ENCODE measurements at places on chromosomes 1 and 21. TPM values are rescaled to one million over a fixed set of nuclear protein-coding genes. Genes with fewer than 3 reads are reported as not detected.

The DDR2 gene
- total RNA-seq = 29.0 TPM

The TMEM269 gene
- 0.03 TPM for total RNA-seq

GRCh38 chr1:43121256-43121900 is 50.7 kb downstream of the EBNA1BP2 start:
- DNase-seq = no peak

The AGL gene
- total RNA-seq = 5.3 TPM

- DNase-seq = no peak
Measured at GRCh38 chr1:68196676-68197075, 35.6 kb downstream of the WLS start.

The NBPF4 gene
- not detected for total RNA-seq

DNA sequence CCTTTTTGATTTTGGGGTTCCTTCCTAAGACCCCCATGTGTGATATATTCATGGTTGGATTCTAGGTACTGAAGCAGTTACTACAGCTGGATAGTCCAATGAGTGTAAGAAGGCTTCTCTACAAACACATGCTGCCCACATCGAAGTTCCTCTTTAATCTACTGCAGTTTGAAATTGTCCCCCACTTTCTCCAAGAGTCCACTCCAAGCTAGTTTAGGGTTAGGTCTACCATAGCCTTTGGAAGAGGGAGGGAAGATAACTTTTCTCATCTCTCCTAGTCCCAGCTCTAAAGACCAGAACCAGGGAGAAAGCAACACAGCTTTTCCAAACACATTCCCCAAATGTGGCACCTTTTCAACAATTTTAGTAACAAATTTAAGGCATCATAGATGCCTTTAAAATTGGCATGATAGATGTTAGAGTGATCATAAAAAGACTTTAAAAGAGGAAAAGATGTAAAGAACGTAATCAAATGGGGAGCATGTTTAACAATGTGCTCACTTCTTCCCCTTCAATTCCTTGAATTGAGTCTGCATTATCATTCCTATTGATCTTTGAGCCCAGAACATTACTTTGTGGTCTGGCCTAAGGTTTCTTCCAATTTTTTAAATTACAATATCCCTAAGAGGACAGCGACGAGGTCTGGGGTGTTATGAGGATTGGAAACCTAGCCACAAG is 1.0 kb upstream of the EXO1 start:
- DNase-seq = no peak

DNA sequence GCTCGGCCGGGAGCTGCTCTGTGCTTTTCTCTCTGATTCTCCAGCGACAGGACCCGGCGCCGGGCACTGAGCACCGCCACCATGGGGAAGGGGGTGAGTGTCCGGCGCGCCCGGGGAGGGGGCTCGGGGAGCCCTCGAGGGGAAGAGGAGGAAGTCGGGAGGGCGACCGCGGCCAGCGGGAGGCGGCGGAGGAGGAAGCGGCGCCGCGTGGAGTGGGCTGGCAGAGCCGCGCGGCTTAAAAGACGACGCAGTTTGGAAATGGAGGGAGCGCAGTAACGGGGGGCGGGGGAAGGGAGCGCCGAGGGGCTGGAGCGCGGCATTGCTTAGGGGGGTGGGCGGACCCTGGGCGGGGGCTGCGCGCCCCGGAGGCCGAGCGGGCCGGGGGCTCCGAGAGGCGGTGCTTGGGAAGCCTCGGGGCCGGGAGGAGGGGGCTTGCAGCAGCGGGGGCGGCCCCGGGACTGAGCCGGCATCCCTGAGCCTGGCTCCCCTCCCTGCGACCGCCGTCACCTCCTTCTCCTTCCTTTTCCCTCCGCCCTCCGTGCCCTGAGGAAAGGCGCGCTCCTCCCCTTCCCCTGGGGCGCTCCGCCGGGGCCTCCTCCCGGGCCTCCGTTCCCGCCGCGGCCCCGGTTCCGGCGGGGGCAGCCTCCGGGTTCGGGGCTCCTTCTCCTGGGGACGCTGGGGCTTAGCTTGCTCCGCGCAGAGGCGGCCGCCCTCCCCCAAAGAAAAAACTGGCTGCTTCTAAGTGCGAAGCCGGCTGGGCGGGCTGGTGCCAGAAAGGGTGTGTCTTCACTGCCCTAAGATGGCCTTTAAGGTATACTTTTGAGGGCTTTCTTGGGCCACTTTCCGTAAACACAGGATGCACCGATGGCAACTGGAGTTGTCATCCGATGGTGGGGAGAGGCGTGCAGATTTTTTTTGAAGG is 648 bp downstream of the ATP1A1 start:
- peak; percentile 54 for DNase-seq

DNA sequence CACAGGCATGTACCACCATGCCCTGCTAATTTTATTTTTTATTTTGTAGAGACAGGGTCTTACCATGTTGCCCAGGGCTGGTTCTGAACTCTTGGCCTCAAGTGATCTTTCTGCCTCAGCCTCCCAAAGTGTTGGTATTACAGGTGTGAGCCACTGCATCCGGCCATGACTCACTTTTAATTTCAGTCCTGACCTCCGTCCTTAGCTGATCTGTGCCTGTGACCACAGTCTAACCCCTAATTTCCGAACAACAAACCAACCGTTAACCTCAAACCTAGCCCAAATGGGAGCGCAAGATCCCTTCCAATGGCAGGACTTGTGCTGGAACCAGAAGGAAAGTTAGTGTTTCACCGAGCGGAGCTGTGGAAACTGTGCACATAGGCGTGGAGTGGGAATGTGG is 29.3 kb upstream of the MAN1C1 start:
- DNase-seq = no peak

- DNase-seq = no peak
Measured at GRCh38 chr1:160083968-160084770, 2.8 kb downstream of the KCNJ9 start.

The FAM167B gene
- total RNA-seq = 0.95 TPM

GRCh38 chr1:113451710-113452109 is 61.4 kb downstream of the MAGI3 start:
- no peak for DNase-seq

- peak; percentile 68 for DNase-seq
Measured at GRCh38 chr1:230167419-230167852, 100.4 kb downstream of the GALNT2 start.

DNA sequence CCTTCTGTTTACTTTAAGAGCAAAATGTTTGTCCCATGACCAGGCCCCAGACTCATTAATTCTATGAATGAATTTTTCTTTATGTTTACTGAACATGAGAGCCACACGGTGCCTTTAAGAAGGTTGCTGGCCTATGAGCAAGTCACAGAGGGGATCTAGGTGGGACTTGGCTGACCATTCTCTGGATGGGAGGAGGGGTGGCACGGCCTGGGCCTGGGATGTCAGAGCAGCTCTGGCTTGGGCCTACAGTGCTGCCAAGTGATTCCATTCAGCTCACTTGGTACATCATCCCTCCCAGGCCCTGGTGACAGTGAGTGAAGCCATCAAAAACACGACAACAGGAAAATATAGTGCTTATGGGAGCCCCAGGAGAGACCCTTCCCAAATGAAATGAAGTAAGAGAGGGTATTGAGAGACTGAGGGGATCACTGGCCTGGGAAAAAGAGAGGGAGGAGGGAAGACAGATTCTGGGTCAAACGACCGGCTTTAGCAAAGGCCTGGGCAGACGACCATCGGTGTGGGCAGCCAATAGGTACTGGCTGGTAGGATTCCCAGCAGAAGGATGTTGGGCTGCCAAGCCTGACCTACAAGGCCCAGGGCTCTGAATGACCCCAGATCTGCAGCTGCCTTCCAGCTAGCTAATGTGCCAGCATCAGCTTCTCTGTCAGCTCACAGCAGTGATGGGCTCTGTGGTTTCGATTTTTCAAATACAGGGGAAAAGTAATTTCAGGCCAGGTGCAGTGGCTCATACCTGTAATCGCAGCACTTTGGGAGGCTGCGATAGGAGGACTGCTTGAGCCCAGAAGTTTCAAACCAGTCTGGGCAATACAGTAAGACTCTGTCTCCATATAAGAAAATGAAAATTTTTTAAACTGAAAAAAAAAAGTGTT is 3.3 kb downstream of the TMEM53 start:
- DNase-seq = no peak

GRCh38 chr1:161838885-161839284 is 72.8 kb downstream of the ATF6 start:
- DNase-seq = no peak

- no peak for DNase-seq
Measured at GRCh38 chr1:50427086-50427817, 4.0 kb upstream of the DMRTA2 start.

DNA sequence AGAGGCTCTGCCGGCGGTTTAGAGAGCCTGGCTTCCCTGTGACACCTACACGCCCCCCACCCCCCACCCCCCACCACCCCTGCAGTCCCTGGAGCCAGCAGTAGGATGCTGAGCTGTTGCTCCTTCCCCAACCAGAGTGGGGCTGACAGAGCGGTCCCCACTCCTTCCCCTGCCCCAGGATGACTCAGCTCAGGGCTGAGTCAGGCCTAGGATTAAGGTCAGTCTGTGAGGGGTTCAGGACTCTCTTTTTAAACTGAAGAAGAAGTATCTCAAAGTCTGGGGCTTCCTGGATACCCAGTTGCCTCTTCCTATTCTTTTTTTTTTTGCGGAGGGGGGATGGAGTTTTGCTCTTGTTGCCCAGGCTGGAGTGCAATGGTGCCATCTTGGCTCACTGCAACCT is 19.1 kb downstream of the DMBX1 start:
- peak; percentile 71 for DNase-seq

DNA sequence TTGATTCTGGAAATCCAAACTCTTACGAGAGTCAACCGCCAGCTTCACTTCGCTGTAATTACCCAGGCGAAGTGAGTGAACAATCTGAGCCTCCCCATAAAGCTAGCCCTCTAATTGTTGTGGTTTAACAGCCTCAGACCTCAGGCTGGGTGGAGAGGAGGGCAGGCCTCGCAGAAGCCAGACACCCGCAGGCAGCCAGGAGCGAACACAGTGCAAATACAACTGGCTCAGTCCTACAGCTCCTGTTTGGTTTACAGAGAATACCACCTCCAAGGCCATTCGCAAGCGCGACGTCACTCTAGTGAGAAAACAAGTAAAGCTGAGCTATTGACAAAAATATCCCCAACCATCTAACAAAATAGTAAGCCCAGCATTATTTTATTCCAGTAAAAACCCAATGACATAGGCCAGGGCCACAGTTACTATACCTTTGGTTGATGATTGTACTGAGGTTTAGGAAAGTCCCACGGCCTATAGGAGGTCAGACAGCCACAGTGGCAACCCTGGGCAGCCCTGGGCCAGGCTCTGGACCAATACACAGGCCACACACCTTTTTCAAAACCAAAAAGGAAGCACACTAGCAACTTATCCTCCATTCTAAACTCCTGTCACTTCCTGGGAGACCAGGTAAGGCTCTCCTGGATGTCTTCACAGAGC is 163.3 kb downstream of the ETS2 start:
- no peak for DNase-seq

DNA sequence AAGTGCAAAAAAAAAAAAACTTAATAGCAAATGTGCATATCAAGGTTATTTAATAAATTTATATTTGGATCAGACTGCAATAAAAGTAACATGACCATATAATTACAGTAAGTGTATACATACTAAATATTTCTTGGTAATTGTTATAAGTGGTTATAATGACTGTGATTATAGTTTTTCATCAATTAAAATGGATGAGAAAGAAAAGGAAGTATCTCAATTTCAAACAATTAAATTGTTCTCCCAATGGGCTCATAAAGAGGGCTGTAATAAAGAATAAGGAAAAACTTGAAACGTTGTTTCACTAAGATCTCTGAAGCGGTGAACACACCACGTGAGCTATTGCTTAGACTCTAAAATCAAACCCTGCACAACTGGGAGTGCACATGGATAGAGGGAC is 104.1 kb downstream of the CDC42BPA start:
- DNase-seq = no peak

- no peak for DNase-seq
Measured at GRCh38 chr1:11281518-11282331, 8.7 kb downstream of the UBIAD1 start.

The SFN gene
- total RNA-seq = 7.0 TPM

- DNase-seq = no peak
Measured at GRCh38 chr1:203544978-203545816, 51.2 kb downstream of the OPTC start.

- no peak for DNase-seq
Measured at GRCh38 chr1:90504509-90504908, 212.6 kb downstream of the BARHL2 start.

DNA sequence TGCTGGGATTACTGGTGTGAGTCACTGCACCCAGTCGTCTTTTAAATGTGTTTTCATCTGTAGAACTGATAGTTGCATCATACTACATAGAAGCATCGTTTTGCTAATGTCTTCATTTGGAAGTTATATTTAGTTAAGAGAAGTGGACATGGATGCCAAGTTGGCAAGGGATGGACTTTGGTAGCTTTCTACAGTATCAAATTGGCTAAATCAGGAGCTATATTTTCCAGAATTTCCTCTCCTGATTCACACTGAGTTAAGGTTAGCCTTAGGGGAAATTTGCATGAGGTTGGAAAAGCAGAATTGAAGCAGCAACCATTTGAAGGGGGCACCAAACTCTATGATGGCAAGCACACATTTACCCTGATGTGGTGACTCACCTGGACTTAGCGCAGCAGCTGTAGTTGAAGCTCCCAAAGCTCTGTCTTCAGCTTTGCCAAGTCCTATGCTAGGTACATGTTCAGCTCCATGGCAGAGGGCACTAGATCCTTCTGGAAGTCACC is 43.9 kb downstream of the DUSP10 start:
- DNase-seq = no peak

DNA sequence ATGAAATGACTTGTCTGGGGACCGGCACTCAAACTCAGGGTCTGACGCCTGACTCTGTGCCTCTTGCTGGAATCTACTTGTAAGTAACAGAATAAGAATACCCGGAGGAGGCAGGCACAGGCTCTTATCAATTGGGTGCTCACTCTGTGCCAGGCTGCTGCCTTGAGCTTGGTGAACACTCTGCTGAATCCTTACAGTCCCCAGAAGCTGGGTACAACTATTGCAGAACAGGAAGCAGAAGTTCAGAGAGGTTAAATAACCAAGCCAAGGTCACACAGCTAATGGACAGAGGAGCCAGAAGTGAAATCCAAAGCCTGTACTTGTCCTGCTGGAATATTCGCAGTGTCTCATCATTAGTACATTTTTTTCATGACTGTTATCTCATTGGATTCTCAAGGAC is 86.0 kb downstream of the EPHB2 start:
- DNase-seq = no peak

The CCDC27 gene
- total RNA-seq = not detected

DNA sequence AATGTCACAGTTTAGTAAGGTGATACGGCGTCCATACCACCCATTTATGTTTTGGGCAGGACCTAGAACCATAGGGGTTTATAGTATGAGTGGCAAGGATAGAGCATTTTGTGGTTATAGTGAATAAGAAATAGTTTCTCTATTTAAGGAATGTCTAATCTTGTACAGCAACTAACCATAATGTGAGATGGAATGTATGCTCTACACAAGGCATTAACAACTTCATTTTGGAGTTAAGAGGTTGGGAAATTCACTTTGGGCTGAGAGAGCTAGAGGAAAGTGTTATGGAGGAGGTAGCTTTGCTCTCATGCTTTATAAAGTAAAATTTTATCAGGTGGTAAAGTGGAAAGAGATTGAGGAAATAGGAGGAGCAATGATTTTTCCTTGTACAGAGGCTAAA is 3.0 kb upstream of the MCL1 start:
- no peak for DNase-seq

DNA sequence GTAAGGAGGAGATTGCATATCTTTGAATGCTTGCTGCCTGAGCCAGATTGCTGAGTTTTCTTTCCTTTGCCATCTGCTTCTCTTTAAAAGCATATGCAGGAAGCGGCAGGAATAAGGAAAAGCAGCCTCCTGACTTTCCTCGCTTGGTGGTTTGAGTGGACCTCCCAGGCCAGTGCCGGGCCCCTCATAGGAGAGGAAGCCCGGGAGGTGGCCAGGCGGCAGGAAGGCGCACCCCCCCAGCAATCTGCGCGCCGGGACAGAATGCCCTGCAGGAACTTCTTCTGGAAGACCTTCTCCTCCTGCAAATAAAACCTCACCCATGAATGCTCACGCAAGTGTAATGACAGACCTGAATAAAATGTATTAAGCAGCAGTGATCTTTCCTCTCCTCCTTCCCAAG is 1.5 kb downstream of the CORT start:
- no peak for DNase-seq

All from HT1080 (cell line).